Vagina (tissue), 2 donors: ENCODE measurements at places on chromosomes 12 and 14.

GRCh38 chr12:18899162-18899561 is 161.2 kb downstream of the CAPZA3 start:
- DNase-seq: no peak

DNA sequence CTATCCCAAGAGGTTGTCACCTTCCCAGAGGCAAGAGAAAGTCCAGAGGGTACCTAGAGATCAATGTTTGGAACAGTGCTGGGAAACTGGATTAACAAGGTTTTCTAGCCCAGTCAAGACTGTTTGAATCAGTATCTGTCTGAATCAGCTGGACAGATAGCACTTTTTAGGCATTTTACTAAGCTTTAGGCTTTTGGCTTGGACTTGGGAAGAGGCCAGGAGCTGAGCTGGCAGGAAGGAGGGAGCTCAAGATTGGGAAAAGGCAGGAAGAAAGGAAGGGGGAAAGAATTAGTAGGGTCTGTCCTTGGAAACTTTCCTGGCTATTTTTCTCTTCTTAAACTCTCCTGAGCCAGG is 8.3 kb downstream of the IKZF4 start:
- DNase-seq: no peak

DNA sequence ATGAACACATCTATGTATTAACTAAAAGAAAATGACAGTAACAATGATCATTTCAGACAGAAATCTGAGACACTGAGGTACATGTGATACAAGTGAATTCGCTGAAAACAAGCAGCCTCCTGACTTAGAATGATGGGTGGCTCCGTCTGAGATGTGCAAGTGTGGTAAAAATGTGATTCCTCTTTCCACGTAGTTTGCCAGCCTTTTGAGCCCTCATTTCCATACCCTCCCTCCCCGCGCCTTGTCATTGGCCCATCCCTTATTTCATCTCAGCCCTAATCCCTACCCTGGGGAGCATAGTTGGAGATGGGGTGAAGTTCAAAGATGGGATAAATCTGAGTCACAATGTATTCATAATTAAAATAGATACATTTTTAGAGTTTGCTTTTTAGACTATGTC is 107.8 kb downstream of the BMP4 start:
- DNase-seq: no peak

DNA sequence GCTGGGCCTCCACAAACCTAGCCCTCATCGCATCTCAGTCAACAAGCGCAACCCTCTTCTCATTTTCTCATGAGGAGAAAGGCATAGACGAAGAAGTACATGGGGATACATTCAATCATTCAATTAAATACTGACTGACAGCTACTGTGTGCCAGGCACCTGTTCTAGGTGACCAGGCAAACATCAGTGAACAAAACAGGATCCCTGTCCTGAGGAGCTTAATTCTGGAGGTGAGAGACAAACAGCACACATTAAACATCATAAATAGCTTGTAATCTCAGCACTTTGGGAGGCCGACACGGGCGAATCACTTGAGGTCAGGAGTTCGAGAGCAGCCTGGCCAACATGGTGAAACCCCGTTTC is 362 bp upstream of the ACYP1 start:
- no peak for DNase-seq

- no peak for DNase-seq
Measured at GRCh38 chr12:67735868-67736267, 87.3 kb downstream of the DYRK2 start.

DNA sequence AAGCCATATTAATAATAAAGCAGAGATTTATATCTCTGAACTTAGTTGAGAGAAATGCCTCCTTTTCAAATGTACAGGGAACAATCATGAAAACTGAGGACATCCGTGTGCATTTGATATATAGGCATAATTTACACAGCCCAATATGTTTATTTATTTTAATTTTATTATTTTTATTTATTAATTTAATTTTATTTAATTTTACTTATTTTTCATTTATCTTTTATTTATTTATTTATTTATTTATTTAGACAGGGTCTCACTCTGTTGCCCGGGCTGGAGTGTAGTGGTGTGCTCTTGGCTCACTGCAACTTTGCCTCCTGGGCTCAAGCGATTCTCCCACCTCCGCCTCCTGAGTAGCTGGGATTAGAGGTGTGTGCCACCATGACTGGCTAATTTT is 8.4 kb downstream of the TCL1A start:
- no peak for DNase-seq

DNA sequence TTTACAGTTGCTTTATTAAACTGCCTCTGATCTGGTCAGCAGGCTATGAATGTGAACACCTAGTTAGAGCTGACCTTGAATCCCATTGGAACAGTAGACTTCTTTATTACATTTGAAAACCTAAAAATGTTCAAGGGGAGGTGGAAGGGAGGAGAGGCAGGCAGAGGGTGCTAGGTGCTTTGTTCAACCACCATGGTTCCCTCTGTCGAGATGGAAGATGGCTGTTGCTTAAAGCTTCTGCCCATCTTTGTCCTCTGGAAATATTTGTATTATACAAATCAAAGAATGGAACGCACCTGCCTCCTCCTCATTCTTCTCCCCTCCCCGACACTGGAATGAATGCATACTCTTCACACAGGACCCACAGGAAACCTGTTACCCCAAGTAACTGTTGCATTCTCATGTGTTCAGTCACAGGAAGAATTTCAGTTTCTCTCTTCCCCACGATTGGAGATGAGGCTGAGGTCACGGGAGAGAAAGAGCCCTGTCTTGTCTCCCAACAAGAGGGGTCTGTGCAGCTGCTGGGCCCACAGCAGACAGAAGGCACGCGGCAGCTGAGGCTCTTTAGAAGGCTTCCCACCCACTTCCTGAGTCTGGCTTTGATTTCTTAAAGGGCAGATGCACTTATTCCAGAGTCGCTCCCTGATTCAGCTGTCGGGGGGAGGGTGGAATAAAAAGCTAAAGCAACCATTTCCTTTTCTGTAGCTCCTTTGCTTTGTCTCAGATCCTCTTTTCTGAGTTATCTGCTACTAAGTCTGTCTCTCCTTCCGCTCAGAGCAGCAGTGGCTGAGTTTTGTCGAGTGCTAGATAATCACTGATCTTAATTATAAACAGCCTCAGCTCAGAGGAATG is 217.9 kb upstream of the BTG1 start:
- DNase-seq: no peak
